ENCODE measurements at places on chromosomes 2 and 18.

DNA sequence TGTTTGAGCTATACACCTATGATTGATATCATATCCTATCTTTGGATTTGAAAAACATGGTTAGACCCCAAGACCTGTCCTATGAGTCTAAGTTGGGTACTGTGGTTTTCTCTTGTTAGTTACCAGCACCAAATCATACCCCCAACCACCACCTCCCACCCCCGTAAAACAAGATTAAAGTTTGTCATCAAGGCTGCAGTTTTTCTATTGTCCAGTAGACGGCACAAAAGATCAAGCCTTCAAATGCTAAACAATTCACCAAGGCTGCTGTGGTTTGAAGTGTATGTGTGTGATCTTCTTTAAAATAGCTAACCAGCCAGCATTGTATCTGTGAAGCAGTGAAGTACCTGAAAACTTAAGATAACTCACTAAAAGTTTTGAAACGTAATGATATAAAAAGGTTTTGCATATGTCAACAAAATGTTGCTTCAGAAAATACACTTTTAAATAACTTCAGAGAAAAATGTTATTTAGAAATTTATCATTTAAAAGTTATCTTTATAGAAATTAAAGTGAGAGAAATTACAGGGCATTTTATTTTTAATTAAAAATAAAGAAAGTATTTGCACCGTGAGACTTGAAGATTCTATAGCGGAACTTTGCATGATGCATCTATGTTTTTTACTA, 5.8 kb upstream of the MEIS1 start:
- peak; percentile 27 for DNase-seq

DNA sequence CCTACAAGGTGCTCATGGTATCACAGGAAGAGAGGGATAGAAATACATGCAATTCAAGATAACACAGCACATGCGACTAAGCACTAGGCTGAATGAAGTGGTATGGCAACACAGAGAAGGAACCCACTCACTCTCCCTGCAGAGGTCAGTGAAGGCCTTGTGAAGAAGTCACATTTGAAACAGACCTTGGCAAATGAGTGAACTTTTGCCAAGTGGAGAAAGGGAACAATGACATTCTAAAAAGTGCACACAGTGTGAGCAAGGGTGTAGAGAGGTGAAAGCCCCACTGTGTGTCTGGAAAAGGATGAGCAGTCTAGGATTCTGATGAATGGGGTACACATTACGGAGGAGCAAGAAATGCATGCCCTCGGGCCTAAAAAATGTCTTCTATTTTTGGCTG, 23.3 kb downstream of the KLF7 start:
- no peak for DNase-seq

GRCh38 chr2:121038031-121038430, 247.0 kb downstream of the TFCP2L1 start:
- no peak for DNase-seq

DNA sequence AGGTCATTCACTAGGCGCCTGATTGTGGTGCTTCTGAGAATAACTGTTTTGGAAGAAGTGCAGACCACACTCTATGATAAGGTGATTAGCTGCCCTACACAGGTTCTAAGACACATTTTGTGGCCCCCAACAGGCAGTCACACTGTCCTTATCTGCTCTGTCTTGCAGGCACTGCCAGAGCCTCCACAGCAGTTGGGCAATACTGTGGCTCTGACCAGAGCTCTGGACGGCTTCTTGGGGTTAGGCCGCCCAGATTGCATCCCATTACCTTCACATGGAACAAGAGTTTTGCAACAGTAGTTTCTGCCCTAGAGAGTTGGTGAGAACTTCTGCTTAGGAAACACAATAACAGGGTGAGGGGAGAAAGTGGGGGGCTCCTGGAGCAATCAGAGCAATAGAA, 22.7 kb downstream of the RUFY4 start:
- no peak for DNase-seq

- DNase-seq: no peak
Observed at GRCh38 chr2:191995285-191995684, 148.4 kb upstream of the CAVIN2 start.

- no peak for DNase-seq
Observed at GRCh38 chr18:63603772-63604171, 16.6 kb downstream of the SERPINB13 start.

GRCh38 chr18:43665105-43665788, 388.0 kb upstream of the SYT4 start:
- DNase-seq: no peak

GRCh38 chr2:205959521-205959920, 126.5 kb downstream of the INO80D start:
- no peak for DNase-seq

GRCh38 chr2:33406622-33407021, 69.8 kb upstream of the RASGRP3 start:
- DNase-seq: no peak

GRCh38 chr2:100021791-100022340, 120.5 kb downstream of the AFF3 start:
- no peak for DNase-seq

DNA sequence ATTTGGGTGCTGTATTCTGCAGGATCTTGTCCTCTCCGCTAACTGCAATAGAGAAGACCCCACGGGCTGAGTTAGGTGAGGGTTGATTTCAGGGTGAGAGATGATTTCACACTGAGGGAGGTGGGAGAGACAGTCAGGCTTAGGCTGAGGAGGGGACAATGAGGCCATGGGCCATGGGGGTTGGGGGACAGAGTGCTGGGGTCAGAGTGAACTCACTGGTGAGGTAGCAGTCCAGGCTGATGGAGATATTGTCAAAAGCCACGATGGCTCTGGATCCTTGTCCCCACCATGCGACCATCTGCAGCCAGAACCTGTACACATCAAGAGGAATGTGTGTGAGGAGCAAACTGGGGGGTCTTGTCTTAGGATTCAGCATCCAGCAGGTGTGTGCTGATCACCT, 160.0 kb downstream of the CLIP4 start:
- DNase-seq: no peak

- no peak for DNase-seq
Observed at GRCh38 chr18:9507565-9508088, 32.3 kb downstream of the RALBP1 start.

All from NCI-H2029 treated with DMSO at 0.1 percent for 48 hours (cell line).